Nucleus accumbens (tissue), 56 donors: ENCODE measurements at places on chromosomes 2 and 18.

DNA sequence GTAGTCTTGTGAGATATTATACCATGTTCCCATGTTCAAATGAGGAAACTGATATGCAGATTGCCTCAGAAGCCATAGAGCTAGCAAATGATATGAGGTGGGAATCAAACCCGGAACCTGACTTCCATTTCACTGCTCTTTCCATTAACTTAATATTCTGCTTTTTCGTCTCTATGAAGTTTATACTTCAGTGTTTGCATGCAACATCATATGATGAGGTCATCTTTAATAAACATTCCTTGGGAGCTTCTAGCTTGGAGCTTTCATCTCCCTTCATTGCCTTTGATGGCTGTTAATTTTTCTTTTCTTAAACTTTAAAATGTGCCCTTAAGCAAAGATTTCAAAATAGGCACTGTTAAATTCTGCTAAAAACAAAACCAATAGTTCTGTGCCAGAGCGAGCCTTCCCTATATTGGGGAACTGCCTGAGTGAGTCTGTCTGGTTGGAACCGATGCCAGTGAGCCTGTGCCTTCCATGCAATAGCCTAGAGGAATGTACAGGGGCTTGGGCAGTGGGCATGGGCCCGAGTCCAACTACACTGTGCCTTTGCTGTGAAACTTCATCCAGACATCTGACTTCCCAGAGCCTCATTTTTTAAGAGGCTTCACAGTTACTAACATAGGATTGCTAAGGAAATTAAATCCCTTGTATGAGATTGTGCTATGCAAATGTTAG lies 91.1 kb upstream of the TMEM200C start:
- DNase-seq: no peak

DNA sequence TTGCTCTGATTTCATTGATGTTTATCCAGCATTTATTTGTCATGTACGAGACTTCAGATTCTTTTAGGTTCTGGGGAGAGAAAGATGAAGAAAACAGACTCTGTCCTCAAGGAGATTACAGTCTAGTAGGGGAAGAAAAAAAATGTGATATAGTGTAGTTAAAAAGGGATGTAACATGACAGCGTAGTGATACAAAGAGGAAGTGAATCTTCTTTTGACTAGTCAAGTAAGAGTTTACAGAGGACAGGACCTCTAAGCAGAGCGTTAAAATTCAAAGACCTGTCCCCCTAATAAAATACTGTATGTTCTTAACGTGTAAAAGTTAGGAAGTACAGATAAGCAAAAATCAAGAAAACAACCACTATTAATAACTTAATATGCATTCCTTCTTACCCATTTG lies 47.7 kb downstream of the NCOA1 start:
- DNase-seq: no peak

DNA sequence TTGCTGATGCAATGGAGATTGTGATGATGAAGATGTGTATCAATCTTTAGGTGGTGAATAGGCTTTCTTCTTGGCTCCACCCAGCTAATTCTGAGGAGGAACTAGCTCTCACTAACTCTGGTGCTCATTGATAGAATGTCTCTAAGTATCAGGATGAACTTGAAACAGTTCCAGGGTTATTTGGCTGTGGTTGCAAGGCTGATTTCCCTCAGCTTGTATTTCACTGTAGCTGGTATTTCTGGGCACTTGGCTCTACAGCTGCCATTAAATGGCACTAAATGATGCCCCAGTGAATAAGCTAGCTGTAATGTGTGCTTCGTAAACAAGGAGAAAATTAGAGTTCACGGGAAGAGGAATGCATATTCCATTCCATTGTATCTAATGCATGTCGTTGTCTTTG lies 241.2 kb downstream of the RPIA start:
- no peak for DNase-seq

- no peak for DNase-seq
Measured at GRCh38 chr2:96867756-96868554, 1.9 kb downstream of the SEMA4C start.

DNA sequence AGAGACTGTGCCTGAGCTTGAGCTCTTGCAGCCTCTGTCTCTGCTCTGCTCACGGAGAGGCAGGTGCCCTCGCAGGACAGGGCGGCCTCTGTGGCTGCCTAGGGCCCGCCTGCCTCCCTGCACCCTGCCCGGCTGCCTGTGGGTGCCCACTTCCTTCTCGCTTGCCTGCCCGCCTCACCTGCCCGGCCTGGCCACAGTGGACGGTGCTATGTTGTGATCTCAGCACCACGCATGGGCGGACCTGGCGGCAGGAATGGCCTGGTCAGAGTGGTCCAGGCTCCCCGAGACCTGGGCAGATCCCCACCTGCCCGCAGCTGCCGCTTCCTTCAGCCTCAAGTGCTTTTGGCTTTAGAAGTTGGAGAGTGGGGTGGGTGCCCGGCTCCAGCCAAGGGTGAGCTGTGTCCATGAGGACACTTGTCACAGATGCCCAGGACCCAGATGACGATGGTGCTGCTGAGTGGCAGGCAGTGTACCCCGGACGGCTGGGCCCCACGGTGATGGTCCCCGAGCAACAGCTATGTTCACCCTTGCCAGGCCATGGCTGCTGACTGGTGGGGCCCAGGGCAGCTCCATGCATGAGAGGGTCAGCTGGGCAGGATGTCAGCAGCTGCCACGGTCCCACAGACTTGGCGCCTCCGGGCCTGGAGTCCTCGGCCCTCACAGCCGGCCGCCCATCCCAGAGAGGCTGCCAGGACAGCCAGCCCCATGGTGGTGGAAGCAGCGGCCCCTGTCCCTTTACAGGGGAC lies 25.3 kb downstream of the RTP5 start:
- no peak for DNase-seq
